ENCODE measurements at places on chromosomes 16 and 17. TPM values are rescaled to one million over a fixed set of nuclear protein-coding genes. Genes with fewer than 3 reads are reported as not detected.

The KRTAP4-12 gene
- not detected for total RNA-seq

The SPECC1 gene
- total RNA-seq, result 64.0 TPM

The MT1M gene
- total RNA-seq, result 0.79 TPM

The ST6GALNAC2 gene
- total RNA-seq, result 20.8 TPM

The IRX5 gene
- total RNA-seq, result not detected

The FNDC8 gene
- total RNA-seq, result not detected

The RAPGEFL1 gene
- total RNA-seq, result 2.7 TPM

The KRTAP9-4 gene
- total RNA-seq, result not detected

The LPO gene
- not detected for total RNA-seq

The ALOX12B gene
- total RNA-seq, result not detected

The METTL22 gene
- total RNA-seq, result 27.1 TPM

The RNU2-1 gene
- not detected for total RNA-seq

The CFAP97D1 gene
- total RNA-seq, result not detected

The KRTAP9-8 gene
- total RNA-seq, result not detected
